ENCODE measurements at places on chromosomes 6 and 20. TPM values are rescaled to one million over a fixed set of nuclear protein-coding genes. Genes with fewer than 3 reads are reported as not detected.
A peak's percentile ranks its signal among the peaks of the same experiment; 100 is the strongest.

The POU3F2 gene
- total RNA-seq, result not detected

- peak; percentile 5 for DNase-seq
Measured at GRCh38 chr20:36237477-36237876, 1.2 kb downstream of the AAR2 start.

GRCh38 chr6:6851059-6851948, 256.5 kb upstream of the RREB1 start:
- DNase-seq, result peak; percentile 93

DNA sequence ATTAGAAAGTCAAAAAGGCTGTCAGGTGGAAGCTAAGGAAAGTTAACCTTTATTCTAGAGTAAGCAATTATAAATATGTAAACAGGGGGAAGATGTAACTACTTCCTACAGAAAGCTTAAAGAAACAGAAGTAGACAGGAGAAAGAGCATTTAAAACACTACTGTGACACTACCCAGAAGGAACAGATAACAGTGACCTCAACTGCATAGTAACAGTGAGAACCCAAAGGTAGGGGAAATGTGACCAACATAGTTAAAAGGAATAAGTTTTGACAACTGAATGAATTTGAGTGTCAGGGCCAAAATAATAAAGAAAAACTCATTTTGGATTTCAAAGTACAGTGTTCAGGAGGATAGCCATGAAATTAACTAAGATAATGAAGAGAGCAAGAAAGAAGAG, 43.5 kb downstream of the IBTK start:
- DNase-seq, result no peak

DNA sequence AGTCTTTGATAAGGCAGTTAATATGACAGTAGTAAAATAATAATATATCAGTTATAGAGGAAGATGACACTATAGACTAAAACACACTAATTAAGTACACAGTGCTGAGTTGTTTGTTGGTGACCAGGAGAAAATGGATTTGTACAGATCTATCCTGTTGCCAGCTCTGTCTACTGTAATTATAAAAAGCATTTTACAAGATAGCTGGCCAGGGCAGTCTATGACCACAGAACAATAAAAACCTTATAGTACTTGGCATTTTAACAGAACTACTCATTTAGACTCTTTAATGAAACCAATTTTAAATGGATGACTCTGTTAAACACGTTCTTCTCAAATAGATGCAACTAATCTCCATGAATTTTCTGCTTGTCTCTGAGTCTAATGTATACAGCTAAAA, 367.5 kb downstream of the BTBD9 start:
- no peak for DNase-seq

GRCh38 chr6:153856929-153857376, 182.1 kb upstream of the OPRM1 start:
- DNase-seq, result no peak

DNA sequence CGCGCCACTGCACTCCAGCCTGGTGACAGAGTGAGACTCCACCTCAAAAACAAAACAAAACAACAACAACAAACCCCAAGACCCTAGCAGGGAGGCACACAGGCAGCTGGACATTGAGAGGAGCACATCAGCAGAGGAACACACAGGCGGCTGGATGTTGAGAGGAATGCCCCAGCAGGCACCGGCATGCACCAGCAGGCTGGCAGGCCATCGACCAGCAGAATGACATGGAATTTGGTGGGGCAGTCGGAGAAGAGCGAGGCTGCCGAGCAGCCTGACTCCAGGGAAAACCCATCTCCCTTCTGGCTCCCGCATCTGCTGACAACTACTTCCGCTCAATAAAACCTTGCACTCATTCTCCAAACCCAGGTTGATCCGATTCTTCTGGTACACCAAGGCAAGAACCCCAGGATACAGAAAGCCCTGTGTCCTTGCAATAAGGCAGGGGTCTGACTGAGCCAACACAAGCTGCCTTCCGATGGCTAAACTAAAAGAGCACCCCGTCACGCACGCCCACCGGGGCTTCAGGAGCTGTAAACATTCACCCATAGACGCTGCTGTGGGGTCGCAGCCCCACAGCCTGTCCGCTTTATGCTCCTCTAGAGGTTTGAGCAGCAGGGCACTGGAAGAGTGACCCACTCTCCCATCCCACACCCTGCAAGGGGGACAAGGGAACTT, 60.2 kb downstream of the SLC22A23 start:
- DNase-seq, result no peak

- DNase-seq, result no peak
Measured at GRCh38 chr20:46915575-46916257, 21.1 kb downstream of the EYA2 start.

DNA sequence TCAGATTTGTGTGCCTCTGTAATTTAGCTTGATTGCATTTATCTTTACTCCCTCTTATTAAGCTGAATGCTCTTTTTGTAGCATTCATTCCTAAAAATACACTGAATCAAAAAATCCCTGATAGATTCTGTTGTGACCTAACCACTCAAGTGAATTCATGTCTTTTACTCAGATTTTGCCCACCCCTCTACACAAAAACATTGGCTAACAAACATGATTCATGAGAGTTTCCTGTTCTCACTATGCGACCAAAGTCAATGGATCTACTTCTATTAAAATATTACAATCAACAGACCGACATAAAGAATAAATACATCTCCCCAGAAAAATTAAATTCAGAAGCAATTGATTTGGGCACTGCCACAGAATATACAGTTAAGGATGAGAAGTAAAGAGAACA, 99.5 kb upstream of the THEMIS start:
- DNase-seq, result peak; percentile 44

DNA sequence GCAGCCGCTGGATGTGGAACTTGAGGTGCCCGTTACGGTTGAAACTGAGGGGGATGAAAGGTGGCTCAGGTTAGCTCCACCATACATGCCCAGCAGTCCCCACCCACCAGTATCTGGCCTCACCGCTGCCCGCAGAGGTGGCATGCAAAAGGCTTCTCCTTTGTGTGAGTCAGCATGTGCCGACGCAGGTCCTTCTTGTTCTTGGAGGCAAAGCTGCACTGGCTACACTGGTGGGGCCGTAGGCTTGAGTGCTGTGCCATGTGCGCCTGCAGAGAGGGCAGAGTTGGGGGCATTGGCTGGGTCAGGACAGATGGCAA, 15.8 kb downstream of the PCIF1 start:
- DNase-seq, result no peak

DNA sequence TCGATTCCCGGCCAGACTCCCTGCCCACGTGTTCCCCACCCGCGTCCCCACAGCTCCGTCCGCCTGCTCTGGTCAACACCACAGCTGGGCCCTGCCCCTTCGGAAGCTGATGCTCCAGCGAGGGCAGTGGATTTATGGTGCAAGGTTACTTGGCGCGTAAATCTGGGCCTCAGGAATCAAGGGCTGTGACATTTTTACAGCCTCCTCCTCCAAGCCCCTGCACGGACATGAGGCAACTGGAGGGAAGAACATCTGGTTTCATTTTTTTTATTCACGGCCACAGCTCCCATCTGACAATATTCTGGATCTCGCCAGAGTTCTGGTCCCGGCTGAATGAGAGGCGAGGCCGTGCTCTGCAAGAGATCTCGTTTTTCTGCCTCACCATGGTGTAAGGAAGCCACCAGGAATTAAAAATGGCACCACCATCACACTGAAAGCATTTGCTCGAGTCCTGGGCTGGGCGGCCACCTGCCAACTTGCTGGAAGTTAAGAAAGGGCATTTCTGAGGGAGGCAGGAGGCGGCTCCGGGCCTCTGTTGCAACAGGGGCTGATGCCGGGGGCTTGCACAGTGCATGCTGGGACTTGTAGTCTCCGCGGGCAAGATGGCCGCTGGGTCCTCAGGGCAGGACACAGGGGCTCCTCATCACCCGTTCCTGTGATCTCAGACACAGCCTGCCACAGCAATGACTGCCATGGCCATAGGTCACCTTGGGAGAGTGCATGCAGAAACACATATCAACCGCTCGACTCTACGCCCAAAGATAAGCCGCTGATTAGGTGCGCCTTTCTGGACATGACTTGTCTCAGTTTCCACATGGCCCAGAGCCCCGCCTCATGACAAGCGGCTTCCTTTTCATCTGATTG, 148.5 kb downstream of the LY86 start:
- DNase-seq, result no peak

DNA sequence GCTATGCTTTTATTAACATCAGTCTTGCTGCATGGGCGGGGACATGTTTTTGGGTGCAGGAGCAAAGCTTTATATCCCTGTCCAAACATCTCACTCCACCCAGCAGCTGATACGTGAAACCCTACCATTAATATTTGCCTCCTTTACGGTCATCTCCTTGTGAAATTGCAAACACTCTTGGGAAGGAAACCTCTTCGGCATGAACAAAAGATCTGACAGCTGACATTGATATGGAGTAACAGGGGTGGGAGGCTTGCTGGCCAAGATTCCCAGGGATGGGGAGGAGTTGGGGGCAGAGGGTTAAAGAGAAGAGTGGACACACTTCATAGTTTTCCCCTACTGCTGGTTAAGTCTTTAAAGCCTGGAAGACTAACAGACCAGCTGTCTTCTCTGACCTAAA, 22.2 kb upstream of the VEGFA start:
- DNase-seq, result no peak

DNA sequence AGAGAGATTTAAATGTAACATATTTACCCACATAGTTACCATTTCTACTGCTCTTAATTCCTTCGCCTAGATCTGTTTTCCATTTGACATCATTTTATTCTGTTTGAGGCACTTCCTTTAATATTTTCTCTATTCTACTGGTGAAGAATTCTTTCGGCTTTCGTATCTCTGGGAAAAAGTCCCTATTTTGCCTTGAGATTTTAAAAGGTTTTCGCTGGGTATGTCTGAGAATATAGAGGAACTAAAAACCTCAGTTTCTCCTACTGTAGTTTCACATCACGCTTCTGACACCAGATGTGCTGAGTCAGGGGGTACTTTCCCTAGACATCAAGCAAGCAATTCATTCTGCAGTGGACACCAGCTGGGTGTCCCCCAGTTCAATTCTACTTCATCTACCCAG, 61.7 kb downstream of the E2F3 start:
- no peak for DNase-seq

Measured in dermis blood vessel endothelial cell (primary cell).